ENCODE measurements at places on chromosomes 4 and X.

DNA sequence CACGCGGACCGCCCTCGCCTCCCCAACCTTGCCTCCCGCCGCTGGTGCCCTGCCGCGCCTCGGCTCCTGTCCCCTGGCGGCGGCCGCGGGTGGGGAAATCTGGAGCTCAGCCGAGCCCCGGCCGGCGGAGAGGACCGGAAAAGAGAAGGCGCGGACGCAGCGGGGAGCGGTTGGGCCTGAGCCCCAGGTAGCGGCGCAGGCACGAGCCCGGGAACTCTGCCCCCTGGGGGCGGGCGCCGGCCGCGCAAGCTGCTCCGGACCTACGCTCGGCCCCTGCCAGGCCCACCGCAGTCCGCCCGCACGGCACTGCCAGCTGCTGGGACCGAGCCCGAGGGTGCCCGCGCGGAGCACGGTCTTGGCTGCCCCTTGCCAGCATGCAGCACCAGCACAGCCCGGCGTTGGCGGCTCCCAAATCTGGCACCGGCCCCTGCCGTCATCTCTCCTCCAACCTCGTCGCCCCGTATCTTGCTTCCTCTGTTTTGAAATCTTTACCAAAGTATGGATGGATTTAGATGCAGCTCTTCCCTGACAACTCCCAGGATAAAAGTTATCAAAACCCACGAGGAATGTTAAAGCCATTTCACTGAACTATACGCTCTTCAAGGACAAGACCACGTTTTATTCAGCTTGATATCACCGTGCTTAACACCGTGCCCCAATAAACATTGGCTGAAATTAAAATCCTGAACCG is at the start of gene PRSS12:
Gene PRSS12, minus strand, starts transcription at position 161 of the 691 bp plus-strand sequence. CDS start 283 bp downstream, outside the sequence.
- peak; percentile 93 for DNase-seq

DNA sequence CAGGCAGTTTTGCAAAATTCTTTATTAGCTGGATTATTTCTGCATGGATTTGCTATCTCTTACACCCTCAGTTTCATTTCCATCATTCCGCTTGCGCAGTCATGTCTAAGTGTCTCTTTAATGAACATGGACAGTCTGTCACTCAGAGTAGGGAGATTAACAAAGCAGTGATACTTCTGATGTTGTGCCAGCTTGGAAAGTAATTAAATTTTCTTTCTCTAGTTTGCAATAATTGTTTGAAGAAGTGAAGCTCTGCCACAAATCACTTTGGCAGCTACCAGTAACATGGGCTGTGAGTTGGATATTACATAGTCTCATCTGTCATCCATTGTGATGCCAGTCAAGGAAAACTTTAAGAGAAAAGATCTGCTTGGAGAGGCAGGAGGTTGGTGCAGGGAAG is 324.8 kb upstream of the NWD2 start:
- DNase-seq = no peak

DNA sequence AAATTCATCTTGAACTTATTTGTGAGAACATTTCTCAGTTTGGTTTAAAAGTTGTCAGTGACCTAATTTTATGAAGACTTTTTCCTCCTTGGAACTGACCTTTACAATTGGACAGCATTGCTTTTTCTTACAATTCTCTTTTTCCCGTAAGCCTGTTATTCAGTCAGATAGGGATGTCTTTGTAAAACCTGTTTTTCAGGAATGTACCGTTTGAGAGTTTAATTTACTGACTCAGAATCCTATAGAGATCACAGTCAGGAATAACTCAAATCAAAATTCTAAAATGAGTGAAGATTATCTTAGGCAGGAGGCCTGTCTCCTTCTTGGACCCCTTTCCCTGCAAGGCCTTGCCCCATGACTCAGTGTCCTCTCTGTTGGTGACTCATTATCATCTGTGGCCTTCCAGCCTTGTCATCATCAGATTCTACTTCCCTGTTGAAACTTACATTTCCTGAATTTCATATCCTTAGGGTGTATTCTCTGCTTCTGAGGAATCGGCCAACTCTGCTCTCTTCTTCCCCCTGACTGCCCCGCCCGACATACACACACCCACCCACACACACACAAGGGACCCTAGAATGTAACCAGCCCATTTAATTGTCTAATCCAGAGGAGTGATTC is 99.8 kb downstream of the ARHGAP10 start:
- DNase-seq = peak; percentile 69

DNA sequence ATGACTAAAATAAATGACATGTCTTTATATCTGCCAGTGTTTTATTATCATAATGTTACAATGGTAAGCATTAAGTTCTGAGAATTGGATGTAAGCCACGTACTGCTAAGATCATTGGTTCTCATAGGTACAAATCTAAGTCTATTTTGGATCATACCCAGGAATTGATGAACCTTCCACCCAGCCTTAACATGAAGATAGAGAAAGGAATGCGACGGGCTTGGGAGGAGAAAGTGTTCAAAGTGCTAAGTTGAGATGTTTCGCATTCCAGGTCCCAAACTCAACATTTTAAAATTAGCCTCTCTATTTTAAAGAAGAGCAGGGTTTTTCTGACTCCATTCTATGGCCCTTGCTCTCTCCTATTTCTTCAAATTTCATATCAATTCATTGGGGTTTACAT is 54.9 kb upstream of the FRAS1 start:
- no peak for DNase-seq

GRCh38 chrX:46340696-46341095 is 204.5 kb downstream of the ZNF674 start:
- DNase-seq = no peak

- DNase-seq = no peak
These were observed 130.4 kb downstream of the MSL3 start for GRCh38 chrX:11888421-11888820.

DNA sequence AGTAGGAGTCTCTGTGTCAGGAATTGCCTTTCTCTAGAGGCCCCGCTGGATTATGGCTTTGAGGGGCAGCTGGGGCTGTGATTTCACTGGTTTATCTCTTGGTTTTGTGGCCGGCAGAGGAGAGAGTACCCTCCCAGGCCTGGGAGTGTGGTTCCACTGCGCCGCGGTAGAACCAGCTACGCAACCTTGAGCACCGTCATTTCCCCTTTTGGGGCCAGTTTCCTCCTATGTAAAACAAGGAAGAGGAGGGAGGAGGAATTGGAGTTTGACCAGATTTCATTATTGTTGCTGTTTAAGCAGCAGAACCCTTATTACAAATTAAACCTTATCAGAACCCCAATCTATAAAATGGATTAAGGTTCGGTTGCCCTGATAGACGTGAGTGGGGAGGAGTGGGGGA is 4.4 kb downstream of the SOX3 start:
- no peak for DNase-seq

DNA sequence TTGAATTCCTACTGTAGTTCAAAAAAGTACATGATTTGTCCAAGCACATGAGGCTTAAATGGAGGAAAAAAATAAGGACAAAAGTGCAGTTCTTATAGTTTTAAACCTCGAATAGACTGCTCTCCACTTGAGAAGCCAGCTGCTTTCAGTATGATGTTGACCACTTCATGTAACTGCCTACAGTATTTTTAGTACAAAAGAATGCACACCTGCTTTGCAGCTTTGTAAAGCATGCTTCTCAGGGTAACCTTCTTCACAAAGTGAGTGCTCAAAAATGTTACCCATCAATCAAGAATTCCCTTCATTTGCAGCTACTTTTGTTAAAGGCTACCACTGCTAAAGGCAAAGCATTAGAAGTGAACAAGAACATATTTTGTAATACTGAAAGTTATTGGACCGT is 83.4 kb upstream of the FAM47B start:
- DNase-seq = no peak

Measured in AG08396 (cell line).